ENCODE measurements at places on chromosomes 7 and 10.

DNA sequence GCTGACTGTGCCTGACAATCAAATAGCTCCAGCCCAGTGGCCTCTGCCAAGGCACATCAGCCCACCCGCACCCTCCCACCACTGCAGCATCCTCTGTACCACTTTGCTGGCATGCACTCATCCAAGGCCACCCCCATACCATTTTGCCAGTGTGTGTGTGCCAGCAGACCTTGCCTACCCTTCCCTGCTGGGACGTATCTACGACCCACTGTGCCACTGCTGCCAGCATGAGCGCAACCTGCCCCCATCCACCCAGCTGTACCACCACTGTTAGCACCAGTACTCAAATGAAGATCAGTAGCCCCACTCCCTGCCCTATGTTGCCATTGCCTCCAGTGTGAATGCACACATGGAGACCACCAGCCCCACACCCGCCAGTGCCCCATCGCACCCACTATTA lies 149.4 kb upstream of the PTN start:
- DNase-seq, result no peak
- no peak overlapping the region for H3K27ac ChIP-seq
- no peak overlapping the region for H3K4me3 ChIP-seq
- no peaks in the 10 kb centered on the region for H3K27me3 ChIP-seq
- no peaks in the 10 kb centered on the region for H3K36me3 ChIP-seq

DNA sequence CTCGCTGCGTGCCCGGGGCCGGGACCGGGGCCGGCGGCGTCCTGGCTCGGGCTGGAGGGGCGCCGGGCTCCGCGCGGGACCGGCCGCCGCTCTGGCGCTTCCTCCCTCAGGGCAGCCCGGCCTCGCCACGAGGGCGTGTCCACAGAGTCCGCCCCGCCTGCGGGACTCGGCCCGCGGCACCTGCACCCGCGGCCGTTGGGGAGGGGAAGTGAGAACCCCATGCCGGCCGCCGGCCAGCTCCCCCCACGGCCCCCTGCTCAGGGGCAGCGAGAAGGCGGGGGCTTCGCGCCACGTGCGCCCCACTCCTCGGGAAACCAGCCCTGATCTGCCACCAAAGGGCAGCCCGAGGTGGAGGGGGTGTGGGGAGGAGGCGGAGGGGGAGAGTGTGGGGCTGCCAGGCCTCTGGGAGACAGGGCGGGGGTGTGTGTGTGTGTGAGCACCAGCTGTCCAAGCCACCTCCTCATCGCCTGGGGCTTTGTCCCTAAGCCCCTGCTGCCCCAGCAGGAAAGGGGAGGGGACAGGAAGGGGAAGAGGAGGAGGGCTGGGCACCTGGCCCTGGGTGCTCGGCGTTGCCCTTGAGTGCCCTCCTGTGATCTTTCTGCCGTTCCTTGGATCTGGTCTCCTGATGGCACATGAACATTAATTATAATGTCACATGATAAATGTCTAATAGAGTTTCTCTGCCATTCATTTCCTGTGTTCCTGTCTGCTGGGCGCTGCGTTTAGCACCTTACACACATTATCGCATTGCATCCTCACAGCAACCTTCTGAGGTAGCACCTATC lies at the start of gene PIK3AP1:
Gene PIK3AP1 (minus strand): TSS at position 93 of the 785 bp plus-strand sequence. CDS start 120 bp downstream, outside the sequence.
- peaks cover 35% of the 10 kb centered on the region for H3K4me1 ChIP-seq
- peaks cover under 1% of the 10 kb centered on the region for H3K27me3 ChIP-seq
- H3K4me3 ChIP-seq, result peak within 1 kb of the TSS; percentile 61
- H3K27ac ChIP-seq, result no peak within 1 kb of the TSS

DNA sequence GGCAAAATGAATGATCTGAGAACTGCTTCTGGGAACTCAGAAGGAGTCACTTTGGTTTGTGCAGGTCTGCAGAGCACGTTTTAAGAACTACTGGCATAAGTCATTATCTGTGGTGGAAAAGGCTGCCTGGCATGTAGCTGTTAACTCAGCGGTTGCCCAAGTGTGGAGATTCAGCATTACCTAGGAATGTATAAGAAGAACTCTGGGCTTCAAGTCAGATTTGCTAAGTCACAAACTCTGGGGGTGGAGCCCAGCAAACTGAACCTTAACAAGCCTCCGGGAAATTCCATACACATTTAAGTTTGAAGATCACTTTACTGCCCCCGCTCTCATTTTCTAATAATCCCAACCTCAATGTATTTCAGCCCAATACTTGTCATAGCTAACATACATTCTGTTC lies 31.1 kb downstream of the PLXDC2 start:
- no peaks in the 10 kb centered on the region for H3K4me1 ChIP-seq
- no peak overlapping the region for H3K4me3 ChIP-seq
- no peak for DNase-seq
- no peaks in the 10 kb centered on the region for H3K36me3 ChIP-seq
- H3K27me3 ChIP-seq, result no peaks in the 10 kb centered on the region
- H3K27ac ChIP-seq, result no peak overlapping the region

DNA sequence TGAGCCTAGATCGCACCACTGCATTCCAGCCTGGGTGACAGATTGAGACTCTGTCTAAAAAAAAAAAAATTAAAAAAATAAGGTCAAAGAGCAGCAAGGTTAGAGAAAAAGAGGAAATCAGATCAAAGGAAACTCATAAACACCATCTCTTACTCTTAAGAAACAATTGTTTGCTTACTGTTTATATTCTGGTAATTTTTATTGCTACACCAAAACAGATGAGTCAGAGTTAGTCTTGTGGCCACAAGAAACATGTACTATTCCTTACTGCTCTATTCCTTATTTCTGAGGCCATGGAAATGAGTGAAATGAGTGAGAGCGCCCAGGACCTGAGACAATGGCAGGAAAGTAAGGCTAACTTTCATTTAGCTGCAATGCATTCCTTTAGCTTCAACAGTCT lies 387.3 kb downstream of the HPSE2 start:
- no peaks in the 10 kb centered on the region for H3K4me1 ChIP-seq
- H3K4me3 ChIP-seq, result no peak overlapping the region
- no peak for DNase-seq
- no peaks in the 10 kb centered on the region for H3K36me3 ChIP-seq
- H3K27ac ChIP-seq, result no peak overlapping the region

DNA sequence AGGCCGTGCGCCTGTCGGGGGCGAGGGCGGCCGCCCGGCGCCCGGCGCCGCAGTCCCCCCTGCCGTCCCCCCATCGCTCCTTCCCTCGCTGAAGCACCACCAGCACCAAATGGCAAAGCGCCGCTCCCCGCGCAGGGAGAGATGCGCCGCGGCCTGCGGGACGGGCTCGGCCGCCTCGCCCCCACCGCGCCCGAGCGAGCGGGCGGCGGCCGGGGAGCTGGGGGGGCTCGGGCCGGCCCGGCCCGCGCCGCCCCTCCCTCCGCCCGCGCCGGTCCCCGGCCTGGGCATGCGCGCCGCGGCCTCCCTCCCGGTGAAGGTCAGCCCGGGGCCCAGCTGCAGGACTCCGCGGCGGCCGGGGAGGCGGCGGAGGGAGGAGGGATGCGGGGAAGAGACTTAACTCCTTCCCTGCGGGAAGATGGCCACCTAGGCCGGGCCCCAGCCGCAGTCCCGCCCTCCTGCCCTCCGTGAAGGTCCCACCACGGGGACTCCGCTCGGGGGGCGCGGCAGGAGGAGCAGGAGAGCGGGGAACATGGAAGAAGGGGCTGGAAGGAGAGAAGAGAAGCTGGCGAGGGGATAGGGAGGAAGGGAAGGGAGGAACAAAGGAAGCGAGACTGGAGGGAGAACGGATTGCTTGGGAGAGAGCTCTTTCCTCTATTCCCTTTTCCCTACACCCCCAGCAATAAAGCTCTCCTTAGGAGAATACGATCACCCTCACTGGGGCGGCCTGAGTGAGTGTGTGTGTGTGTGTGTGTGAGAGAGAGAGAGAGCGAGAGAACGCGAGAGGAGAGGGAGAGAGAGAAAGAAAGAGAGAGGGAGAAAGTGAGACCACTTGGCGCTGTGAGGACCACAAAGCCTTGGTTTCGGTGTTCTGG lies 3.4 kb upstream of the SMARCD3 start:
- H3K4me1 ChIP-seq, result peaks cover 51% of the 10 kb centered on the region
- peaks cover 87% of the 10 kb centered on the region for H3K27me3 ChIP-seq
- H3K36me3 ChIP-seq, result no peaks in the 10 kb centered on the region
- H3K4me3 ChIP-seq, result peak overlapping the region; percentile 68
- H3K27ac ChIP-seq, result no peak overlapping the region
- DNase-seq, result no peak

DNA sequence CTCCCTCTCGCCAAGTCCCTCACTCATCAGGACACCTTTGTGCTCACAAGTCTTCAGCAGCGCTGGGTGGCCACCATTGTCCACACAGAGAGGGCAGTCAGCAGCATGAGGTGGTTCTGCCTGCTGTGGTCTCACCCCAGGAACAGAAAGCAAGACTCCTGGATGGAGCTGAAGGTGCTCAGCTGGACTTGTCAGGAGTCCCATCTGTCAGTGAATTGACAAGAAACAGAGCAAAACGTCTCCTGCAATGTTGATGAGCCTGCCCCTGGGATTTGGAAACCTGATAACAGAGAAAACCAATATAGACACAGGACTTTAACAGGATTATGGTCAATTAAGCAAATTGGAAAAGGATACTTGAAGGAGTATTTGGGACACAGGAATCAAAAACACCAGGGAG lies 122.2 kb upstream of the PRSS58 start:
- H3K4me1 ChIP-seq, result no peaks in the 10 kb centered on the region
- no peak overlapping the region for H3K4me3 ChIP-seq
- no peak for DNase-seq
- 0 out of 2 replicates have a peak, but pooled peaks cover 1% of the 10 kb centered on the region for H3K27me3 ChIP-seq

DNA sequence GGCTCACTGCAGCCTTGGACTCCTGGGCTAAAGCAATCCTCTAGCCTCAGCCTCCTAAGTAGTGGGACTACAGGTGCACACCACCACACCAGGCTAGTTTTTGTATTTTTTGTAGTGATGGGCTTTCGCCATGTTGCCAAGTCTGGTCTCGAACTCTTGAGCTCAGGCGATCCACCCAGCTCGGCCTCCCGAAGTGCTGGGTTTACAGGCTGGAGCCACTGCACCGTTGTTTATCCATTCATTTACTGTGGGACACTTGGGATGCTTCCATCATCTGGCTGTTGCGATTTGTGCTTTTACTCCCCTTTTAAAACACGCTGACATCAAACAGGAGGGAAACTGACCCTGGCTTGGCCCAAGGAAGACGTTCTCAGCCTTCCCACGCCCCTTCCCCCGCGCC lies 30.5 kb upstream of the SMARCD3 start:
- DNase-seq, result no peak
- no peak overlapping the region for H3K27ac ChIP-seq
- peaks cover 9% of the 10 kb centered on the region for H3K4me1 ChIP-seq
- no peak overlapping the region for H3K4me3 ChIP-seq

DNA sequence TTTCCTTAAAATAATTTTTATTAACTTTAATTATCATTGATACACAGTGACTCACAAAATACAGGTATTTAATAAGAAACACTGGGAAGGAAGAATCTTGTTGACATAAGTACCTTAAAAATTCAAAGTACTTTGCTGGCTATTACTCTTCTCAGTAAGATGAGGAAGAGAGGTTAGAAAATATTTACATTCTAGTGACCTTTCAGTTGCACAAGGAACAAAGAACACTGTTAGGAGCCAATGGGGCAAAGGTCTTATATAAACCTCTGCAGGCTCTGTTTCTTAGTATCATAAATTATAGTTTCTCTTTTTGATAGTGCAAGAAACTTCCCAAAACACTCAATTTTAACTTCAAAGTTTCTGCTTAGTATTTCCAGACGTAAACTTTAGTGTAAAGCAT lies 4.8 kb upstream of the TAX1BP1 start:
- no peaks in the 10 kb centered on the region for H3K27me3 ChIP-seq
- DNase-seq, result peak; percentile 70
- H3K36me3 ChIP-seq, result no peaks in the 10 kb centered on the region
- H3K4me1 ChIP-seq, result peaks cover 64% of the 10 kb centered on the region
- peak overlapping the region; percentile 33 for H3K27ac ChIP-seq
- H3K4me3 ChIP-seq, result no peak overlapping the region

DNA sequence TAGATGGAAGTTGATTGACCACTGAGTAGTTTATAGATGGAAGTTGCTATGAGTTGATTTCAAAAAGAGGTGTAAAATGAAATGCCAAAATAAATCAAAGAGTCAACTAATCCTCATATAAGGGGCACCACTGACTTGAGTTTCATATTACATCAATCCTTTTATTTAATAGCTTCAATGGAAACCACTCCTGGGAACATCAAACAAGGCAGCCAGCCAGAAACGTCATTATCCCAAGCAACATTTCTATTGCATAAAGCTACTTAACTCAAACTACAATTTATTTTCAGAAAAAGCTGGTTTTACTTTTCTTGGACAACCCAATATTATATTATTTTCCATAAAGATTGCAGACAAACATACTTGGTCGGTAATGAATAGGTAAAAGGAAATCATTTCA lies 162.1 kb downstream of the TSPAN12 start:
- no peaks in the 10 kb centered on the region for H3K36me3 ChIP-seq
- H3K4me1 ChIP-seq, result no peaks in the 10 kb centered on the region
- no peaks in the 10 kb centered on the region for H3K27me3 ChIP-seq

DNA sequence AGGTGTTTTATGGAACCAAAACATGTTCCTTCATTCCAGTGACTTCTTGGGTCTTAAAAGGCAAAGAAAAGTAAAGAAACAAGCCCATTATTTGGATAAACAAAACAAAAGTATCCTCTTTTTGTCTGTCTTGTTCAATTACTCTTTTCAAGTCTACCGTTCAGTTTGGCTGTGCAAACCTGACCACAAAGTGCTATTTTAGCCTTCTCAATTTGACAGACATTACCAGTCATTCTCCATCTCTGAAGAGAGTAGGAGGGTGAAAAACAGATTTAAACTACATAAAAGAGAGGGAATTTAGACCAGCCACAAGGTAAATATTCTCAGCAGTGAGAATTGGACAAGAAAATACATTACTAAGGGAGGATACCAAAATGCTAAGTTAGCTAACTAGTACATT lies 145.2 kb downstream of the GRM3 start:
- DNase-seq, result no peak
- H3K4me3 ChIP-seq, result no peak overlapping the region
- no peaks in the 10 kb centered on the region for H3K36me3 ChIP-seq
- no peaks in the 10 kb centered on the region for H3K27me3 ChIP-seq

DNA sequence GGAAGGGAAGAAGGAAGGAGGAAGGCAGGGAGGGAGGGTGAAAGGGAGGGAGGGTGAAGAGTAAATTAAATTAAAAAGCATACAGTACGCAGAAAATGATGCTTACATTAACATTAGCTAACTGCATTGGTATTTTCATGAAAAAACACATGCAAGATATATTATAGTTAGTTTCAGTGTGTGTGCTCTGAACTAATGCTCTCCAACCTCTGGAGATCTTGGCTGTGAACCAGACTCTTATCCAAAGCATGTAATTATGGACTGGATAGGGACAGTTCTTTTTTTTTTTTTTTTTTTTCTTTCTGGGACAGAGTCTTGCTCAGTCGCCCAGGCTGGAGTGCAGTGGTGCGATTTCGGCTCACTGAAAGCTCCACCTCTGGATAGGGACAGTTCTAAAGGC lies 357.0 kb downstream of the FRMD4A start:
- H3K27me3 ChIP-seq, result peaks cover 6% of the 10 kb centered on the region
- no peaks in the 10 kb centered on the region for H3K36me3 ChIP-seq
- H3K27ac ChIP-seq, result no peak overlapping the region
- no peak for DNase-seq
